ENCODE measurements at places on chromosomes 6 and 20.

DNA sequence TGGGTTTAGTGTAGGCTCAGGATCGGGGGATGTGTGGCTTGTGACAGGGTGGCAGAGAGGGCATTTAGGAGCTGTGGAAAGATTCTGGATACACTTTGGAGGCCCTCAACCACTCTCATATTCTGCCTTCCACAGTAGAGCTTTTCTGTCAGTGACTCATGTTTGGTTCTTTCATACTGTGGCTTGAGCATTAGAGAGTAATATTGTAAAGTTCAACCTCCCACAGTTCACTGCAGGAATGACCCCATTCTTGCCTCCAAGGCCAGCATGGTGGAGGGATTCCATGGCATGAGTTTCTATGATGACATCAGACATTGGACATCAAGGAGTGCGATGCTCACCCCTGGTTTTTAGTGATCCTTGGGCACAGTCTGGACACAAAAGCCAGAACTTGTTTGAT lies 50.9 kb downstream of the DTD1 start:
- DNase-seq = no peak

DNA sequence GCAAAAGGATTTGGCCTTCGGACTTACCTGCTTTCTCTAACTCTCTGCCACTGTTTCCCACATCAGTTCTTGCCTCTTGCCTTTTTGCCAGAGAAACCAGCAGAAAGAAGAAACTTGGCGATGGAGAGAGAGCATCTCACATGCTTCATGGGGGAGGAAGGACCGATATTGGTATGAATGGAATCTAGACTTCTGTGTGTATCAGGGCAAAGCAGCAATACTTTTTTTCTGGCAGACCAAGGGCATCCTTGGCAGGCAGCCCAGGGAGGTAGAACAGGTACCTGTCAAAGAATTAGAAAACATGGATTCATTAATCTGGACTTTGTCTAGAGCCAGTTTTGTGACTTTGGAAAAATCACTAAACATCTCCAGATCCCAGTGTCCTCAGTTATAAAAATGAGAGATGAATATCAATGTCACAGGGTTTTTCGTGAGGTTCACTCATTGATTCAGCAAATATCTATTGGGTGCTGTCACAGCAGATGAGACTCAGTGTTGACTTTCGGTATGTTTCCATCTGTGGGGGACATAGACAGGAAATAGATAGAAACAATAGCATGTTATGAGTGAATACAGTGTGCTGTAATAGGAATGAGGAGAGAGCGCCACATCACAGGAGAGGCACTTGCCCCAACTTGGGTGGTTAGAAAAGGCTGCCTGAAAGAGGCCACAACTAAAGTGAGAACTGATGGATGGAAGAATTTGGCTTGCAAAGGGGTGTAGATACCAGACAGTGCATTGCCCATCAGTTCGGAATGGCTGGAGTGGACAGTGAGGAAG lies 114.1 kb downstream of the CD83 start:
- DNase-seq = no peak

- no peak for DNase-seq
Measured at GRCh38 chr6:168133168-168133561, 54.2 kb upstream of the FRMD1 start.

GRCh38 chr6:115835314-115835713 lies 225.4 kb downstream of the FRK start:
- no peak for DNase-seq

- no peak for DNase-seq
Measured at GRCh38 chr6:17839513-17840223, 132.9 kb upstream of the NUP153 start.

GRCh38 chr20:39326050-39326449 lies 363.9 kb downstream of the DHX35 start:
- no peak for DNase-seq

- no peak for DNase-seq
Measured at GRCh38 chr20:19624221-19624965, 133.7 kb upstream of the RIN2 start.

GRCh38 chr20:23725102-23725501 lies 25.6 kb downstream of the CST1 start:
- no peak for DNase-seq

GRCh38 chr6:159062564-159062945 lies 17.8 kb upstream of the TAGAP start:
- DNase-seq = no peak

- DNase-seq = no peak
Measured at GRCh38 chr6:165725201-165725600, 62.2 kb upstream of the PDE10A start.

DNA sequence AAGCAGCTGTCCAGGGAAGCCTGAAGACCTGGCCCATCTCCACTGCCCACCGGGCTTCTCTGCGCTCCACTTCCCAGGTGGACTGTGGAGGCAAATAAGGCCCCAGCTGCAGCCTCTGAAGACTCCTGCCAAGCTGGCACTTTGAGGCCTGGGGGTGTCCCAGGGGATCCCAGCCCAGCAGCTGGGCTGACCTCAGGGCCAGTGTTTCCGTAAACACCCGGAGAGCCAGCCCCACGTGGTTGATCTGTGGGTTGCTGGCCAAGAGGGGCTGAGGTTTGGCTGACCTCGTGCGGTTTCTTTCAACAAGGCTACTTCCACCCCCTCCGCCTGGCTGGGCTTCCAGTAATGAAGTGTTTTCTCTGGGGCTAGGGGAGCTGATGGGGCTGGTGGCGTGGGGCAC lies 12.4 kb upstream of the CCN5 start:
- no peak for DNase-seq

- peak; percentile 81 for DNase-seq
Measured at GRCh38 chr6:116087437-116088027, 13.1 kb upstream of the NT5DC1 start.

- peak; percentile 93 for DNase-seq
Measured at GRCh38 chr6:113635222-113635986, 221.7 kb upstream of the MARCKS start.

Measured in trophoblast cell (in vitro differentiated cells and primary cell).